ENCODE measurements at places on chromosomes 5 and 9.
A peak's percentile ranks its signal among the peaks of the same experiment; 100 is the strongest.

DNA sequence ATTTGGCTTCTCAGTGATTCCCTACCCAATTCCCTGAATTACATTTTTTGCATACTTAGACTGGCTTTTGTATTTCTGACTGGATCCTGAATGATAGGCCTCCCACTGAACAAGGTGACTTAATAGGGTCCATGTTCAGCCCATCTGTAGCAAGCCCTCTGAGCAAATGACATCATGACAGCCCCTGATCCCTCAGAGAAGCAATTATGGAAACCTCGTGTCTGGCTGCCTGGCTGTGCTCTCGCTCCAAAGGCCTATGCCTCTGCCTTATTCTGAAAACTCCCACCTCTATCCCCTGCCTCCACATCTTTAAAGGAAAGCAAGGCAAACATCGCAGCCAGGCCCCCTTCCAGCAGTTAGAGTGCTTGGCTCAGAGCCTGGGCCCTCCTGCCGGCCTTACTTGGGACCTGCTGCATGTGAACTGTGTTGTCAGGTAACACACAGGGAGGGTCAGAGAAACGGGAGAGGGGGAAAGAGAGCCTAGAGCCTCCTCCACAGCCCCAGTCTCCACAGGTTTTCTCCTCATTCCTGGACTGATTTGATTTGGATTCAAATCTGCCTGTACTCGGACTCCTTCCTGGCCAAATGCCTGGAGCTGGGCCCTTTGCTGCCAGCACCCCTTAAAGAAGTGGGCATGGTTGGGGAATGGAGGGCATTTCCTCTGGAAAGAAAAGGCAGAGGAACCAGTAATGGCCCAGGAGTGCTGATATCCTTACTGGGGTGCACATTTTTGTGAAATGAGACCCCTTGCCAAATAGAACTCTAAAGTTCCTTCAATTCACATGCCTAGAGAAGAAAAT lies 3.8 kb downstream of the DCANP1 start:
- no peak for DNase-seq

DNA sequence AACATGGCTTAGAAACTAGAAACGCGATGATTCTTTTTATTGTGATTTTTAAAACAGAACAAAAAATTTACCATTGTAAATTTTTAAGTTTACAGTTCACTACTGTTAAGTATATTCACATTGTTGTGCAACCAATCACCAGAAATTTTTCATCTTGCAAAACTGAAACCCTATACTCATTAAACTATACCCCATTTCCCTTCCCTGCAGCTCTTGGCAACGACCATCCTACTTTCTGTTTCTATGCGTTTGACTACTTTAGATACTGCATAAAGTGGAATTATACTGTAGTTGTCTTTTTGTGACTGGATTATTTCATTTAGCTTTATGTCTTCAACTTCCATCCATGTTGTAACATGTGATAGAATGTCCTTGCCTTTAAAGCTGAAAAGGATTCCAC lies 52.5 kb downstream of the SPOCK1 start:
- no peak for DNase-seq

GRCh38 chr5:10600626-10601245 lies 36.9 kb downstream of the ANKRD33B start:
- no peak for DNase-seq

GRCh38 chr5:170311511-170312300 lies 14.1 kb upstream of the LCP2 start:
- no peak for DNase-seq

DNA sequence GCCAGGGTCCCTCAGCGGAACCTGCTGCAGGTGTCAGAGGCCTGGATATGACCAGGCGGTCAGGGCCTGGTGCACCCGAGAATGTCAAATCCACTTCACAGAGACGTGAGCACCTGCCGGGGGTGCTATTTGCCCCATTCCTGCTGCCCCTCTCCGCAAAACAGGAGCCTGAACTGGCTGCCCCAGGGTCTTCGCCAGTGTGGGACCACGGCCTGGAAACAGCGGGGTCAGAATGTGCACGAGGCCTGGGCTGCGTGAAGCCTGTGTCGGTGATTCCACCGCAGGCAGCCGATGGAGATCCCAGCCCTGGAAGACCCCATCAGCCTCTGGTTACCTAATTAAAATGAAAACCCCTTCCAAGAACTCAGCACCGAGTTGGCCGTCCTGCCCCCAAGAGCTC lies 41.2 kb upstream of the TMEM250 start:
- DNase-seq: no peak

GRCh38 chr9:116543731-116544400 lies 143.2 kb upstream of the TRIM32 start:
- DNase-seq: no peak

GRCh38 chr9:88809355-88810161 lies 181.7 kb upstream of the S1PR3 start:
- DNase-seq: no peak

GRCh38 chr5:148072207-148072606 lies 8.4 kb downstream of the SPINK5 start:
- no peak for DNase-seq

DNA sequence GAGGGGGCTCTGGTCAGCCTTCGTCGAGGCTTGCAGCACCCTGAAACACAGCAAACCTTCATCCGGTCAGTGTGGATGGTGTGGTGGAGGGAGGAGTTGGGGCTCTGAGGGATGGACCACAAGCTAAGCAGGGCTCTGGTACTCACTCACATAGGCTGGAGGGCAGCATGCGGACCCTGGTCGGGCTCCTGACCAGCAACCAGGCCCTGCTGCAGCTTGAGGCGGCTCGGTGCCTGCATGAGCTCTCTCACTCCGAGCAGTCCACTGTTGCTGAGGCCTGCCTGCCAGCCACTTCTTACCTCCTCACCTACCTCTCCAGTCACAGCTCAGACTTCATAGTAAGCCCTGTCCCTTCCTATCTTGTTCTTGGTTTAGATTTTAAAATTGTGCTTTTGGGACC lies 2.5 kb downstream of the TMCO6 start:
- DNase-seq: no peak

DNA sequence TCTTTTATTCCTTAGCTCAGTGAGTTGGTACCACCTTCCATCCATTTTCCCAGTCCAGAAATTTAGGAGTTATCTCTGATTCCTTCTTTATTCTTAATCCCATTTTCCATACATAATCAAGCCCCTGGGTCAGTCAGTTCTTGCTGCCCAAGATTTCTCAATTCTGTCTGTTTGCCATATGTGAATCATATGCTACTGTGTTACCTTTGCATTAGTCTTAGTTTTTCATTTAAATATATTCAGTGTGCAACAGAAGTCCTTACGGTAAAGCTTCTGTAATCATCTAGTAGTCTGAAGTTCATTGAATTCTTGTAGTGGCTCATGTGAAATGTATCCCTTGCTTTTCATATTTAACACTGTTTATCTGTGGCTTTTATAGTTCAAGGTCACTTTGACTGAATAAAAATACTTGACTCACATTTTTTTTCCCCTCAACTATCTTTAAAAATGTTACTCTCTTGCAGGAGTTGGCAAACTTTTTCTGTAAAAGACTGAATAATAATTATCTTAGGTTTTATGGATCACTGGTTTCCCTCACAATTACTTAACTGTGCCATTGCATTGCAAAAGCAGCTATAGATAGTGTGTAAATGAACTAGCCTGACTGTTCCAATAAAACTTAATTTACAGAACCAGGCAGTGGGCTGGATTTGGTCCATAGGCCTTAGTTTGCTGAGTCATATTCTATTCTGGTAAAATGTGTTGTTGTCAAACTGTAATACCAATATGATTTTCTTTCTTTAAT lies 6.9 kb downstream of the KIAA1958 start:
- DNase-seq: no peak

- no peak for DNase-seq
Measured at GRCh38 chr5:80101993-80102392, 66.8 kb downstream of the THBS4 start.

DNA sequence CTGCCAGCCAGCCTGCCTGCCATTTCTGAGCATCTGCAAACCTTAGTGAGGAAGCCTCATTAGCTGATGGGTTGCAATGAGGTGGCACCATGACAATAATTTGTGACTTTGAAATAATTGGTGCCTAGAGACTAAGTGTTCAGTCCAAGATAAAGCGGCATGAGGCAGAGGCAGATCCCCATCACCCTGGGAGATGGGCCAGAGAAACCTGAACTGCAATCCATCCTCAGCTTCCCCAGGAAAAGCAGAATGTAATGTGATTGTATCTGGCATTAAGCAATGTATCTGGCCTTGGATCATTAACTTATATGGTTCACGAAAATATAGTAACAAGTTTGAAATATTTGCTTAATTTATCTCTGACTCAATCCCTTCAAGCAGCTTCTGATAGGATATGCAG lies 101.0 kb downstream of the SPOCK1 start:
- no peak for DNase-seq

- no peak for DNase-seq
Measured at GRCh38 chr5:10277773-10278630, 27.9 kb downstream of the CCT5 start.

DNA sequence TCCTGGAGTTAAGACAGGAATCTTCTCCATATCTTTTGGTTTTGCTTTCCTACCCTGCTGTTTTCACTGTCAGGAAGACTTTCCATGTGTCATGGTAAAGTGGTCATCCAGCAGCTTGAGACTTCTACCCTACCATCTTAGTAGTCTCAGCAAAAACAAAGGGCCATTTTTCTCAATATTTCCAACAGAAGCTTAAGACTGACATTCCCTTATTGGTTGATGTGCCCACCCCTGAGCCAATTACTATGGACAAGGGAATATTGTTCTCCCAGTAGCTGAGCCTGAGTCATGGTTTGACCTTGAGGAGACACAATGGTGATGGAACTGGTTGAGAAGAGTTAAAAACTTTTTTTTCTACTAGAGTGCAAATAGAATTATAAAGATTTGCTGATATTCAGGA lies 105.6 kb downstream of the CSNK1G3 start:
- no peak for DNase-seq

GRCh38 chr5:142746532-142747433 lies 23.4 kb upstream of the ARHGAP26 start:
- DNase-seq: no peak

DNA sequence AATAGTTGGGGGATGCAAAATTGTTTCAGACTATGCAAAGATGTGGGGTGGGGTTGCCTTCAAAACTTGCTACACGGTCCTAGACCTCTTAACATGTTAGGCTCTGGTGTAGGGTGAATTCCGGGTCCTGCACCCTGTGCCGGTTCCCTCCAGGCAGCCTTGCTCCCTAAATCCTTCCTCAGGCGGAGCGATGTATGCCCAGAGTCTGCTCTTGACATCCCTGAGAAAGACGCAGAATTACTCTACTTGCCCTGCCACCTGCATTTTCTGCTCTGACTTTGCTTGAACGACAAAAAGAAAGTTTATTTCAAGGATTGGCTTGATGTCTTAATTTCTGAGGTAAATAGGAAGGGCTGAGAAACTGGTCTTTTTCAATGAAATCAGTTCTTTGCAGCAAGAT lies 691 bp downstream of the THBS4 start:
- no peak for DNase-seq

GRCh38 chr5:168152660-168153059 lies 138.8 kb upstream of the WWC1 start:
- no peak for DNase-seq

- no peak for DNase-seq
Measured at GRCh38 chr5:113495422-113495841, 7.2 kb upstream of the MCC start.

DNA sequence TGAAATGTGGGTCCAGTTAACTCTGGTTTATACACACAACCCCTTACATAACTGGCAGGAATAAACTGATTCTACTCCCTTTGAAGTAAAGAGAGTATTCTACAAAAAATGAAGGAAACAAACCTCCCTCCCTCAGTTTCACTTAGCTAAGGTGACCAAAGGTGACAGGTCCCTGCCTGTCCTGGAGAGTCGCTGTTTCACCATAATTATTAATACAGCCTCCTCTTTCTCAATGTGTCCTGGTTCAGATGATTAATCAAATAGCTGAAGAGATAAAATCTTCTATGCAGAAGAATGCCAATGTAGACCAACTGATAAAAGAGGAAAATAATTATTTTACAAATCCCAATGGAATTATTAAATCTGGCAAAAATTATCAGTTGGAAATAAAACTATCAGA lies 163.7 kb upstream of the GNA14 start:
- DNase-seq: no peak

GRCh38 chr9:2725898-2726649 lies 8.8 kb downstream of the KCNV2 start:
- no peak for DNase-seq

GRCh38 chr5:88748666-88749065 lies 134.3 kb downstream of the MEF2C start:
- no peak for DNase-seq

GRCh38 chr9:35907711-35908503 lies 1.4 kb upstream of the SPAAR start:
- DNase-seq: peak; percentile 96

DNA sequence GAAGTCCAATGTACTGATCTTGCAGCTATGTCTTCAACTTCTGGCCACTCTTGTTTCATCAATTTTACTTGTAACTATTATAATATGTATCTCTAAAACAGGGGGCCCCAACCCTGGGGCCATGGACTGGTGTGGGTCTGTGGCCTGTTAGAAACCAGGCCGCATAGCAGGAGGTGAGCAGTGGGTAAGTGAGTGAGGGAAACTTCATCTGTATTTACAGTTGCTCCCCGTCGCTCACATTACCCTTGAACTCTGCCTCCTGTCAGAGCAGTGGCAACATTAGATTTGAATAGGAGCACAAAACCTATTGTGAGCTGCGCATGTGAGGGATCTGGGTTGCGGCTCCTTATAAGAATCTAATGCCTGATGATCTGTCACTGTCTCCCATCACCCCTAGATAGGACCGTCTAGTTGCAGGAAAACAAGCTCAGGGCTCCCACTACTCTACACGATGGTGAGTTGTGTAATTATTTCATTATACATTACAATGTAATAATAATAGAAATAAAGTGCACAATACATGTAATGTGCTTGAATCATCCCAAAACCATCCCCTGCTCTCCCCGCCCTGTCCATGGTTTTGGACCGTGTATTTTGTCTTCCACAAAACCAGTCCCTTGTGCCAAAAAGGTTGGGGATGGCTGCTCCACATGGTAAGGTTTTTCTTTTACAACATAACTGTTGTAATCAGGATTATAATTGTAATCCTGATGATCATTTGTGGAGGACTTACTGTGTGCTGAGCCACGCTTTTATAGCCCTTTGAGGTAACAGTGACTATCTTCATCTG lies 26.9 kb upstream of the SH3PXD2B start:
- no peak for DNase-seq

DNA sequence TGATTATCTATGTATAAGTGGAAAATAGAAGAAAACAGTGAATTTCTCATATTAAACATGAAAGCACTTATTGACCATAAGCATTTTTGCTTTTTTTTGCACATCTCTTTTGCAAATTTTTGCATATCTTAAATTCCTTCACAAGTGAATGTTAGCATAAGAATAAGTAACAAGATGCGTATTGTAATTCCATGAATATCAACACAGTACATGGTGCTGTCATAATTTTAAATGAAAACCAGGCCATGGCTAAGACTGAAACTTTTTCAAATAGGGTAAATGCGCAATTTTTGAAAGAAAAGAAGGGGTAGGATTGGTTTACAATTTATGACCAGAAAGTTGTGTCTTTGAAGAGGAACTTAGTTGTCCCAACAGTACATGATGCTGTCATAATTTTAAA lies 17.0 kb downstream of the FAM13B start:
- DNase-seq: no peak

DNA sequence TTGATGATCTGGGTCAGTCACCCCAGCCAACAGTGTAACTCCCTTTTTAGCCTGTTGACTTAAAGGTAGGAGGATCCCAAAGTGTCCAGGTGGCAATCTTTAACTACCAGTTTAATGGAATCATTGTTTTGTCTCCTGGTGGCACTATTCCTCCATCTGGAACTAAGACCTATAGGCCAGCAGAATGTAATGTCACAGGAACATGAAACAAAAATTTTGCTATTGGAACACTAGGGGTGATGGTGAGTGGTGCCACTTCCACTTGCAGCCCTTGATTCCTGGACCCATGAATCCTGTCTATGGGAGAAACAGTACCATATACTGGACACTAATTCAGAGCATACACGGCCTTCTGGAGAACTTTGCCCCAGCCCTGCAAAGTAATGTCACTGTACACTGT lies 219.5 kb upstream of the RASA1 start:
- no peak for DNase-seq

Measured in mesendoderm (in vitro differentiated cells).